Activated CD8-positive, alpha-beta T cell treated with anti-CD3 and anti-CD28 coated beads for 36 hours (primary cell): ENCODE measurements at places on chromosomes 13 and 19. TPM values are rescaled to one million over a fixed set of nuclear protein-coding genes. Genes with fewer than 3 reads are reported as not detected.

C19orf44 gene
- 1.9 TPM for total RNA-seq

SHISA7 gene
- total RNA-seq: not detected

DNA sequence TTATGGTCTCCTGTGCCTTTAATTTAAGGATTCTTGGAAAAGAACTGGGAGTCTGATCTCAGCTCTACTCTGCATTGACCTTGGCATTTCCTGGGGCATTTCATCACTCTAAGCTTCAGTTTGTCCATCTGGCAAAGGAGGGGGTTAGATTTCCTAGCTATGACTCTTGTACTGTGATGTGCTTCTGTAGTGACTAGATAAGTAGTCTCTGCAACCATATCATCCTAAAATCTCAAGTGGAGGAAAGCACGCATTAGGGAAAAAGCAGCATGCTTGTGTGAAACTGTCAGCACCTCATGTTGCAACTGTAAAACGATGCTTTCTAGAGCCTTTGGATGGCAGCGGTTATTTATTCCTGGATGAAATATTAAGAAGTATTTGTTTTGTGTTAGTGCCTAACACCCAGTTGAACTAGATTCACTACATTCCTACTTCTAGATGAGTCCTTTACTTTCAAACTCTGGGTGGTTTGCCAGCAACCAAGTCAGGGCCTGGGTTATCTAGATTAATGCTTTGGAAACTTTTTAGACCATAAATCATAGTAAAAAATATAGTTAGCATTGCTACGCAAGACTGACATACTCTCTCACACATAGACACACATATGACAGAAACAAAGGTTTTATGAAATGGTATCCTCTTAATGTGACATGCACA is 6.8 kb downstream of the WDFY2 start:
- no peaks in the 10 kb centered on the region for H3K27me3 ChIP-seq
- no peaks in the 10 kb centered on the region for H3K36me3 ChIP-seq
- no peak overlapping the region for H3K4me3 ChIP-seq
- no peak overlapping the region for H3K27ac ChIP-seq
- DNase-seq: no peak
- H3K4me1 ChIP-seq: peaks cover 48% of the 10 kb centered on the region

DNA sequence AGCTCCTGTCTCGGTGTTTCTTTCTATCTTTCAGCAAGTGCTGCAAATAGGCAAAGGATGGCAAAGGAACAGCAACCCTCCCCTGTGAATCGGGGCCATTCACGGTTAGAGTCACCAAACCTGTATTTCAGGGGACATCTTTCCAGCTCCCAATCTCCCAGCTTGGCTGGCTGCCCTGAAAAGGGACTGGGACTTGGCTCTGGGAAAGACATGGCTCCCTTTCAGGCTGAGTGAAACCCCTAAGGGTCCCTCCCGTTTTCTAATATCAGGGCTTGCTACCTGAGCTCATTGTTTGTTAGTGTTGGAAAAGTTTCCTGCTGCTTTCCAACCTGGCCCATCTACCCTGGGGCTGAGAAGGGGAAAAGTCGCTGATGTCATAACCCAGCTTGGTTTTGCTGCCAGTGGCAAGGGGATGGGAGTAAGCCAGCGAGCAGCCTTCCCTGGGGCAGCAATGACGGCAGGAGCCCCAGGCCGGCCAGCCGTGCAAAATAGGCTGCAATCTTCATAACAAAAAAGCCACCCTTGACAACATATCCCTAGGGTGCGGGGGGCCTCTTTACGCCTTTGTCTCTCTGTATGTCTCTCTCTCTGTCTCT is 29.9 kb downstream of the SERP2 start:
- no peak overlapping the region for H3K4me3 ChIP-seq
- DNase-seq: no peak
- H3K36me3 ChIP-seq: no peaks in the 10 kb centered on the region
- H3K4me1 ChIP-seq: no peaks in the 10 kb centered on the region
- no peaks in the 10 kb centered on the region for H3K27me3 ChIP-seq

DNA sequence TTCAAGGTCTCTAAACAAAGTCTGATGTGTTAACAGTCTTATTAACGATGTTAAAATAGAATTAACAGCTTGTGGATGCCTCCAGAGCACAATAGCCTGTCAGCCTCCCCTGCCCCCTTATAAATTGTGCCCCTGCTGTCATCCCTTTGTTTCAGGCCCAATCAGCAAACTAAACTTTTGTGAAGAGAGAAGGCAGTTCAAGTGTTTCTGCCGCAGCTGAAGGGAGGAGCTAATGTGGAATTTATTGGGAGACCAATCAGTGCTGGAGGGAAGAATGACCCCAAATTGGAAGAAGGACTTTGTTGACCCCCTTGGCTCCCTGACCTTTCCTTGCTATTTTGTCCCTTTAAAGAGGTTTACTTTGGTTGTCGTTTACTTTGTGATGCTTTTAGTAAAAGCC is 160.5 kb downstream of the TM9SF2 start:
- H3K4me3 ChIP-seq: no peak overlapping the region
- H3K27ac ChIP-seq: no peak overlapping the region
- no peaks in the 10 kb centered on the region for H3K27me3 ChIP-seq
- no peak for DNase-seq
- peaks cover 29% of the 10 kb centered on the region for H3K4me1 ChIP-seq

DNA sequence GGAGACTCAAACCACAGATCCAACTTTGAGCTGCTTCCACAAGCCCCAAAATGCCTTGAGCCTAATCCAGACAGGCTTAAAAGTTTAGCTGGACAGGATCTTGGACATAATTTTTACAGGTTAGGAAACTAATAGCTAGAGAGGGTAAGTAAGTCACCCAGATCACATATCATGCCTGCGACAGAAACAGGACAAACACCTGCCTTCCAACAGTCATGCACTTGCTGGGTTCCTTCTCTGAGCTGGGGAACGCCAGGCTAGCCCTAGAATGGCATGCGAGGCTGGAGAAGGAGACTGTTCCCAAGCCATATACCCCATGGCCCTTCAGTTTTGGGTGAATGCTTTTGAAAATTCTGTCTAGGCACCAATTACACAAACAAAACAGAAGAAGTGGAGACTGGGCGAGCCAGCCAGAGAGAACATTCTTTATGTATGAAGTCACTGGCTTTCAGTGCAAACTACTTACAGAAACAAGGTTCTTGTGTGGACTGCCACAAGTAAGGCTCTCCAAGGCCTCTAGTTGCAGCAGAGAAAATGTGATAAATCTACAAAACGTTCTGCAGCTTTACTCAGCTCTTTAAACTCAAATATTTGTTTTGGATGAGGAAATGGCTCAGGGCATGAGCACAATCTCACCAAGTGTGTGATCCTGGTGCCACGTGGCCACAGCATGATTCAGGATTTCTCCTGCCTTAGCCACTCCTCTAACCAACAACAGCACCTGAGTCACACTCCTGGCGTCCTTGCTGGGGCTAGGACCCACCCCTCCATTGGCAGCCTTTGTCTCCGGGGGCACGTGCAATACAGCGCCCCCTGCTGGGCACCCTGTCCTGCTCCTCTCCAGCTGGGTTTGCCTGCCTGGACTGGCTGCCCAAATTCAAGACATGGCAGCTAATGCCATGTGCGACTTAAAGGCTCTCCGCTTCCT is 73.4 kb upstream of the UBL3 start:
- peaks cover 15% of the 10 kb centered on the region for H3K4me1 ChIP-seq
- H3K4me3 ChIP-seq: no peak overlapping the region
- no peaks in the 10 kb centered on the region for H3K27me3 ChIP-seq
- DNase-seq: peak; percentile 79
- no peak overlapping the region for H3K27ac ChIP-seq
- H3K36me3 ChIP-seq: no peaks in the 10 kb centered on the region
